Right ventricle myocardium superior (tissue), 1 donor: ENCODE measurements at places on chromosomes 16 and 17.

GRCh38 chr17:65049085-65049756 lies 7.3 kb downstream of the GNA13 start:
- DNase-seq = no peak

DNA sequence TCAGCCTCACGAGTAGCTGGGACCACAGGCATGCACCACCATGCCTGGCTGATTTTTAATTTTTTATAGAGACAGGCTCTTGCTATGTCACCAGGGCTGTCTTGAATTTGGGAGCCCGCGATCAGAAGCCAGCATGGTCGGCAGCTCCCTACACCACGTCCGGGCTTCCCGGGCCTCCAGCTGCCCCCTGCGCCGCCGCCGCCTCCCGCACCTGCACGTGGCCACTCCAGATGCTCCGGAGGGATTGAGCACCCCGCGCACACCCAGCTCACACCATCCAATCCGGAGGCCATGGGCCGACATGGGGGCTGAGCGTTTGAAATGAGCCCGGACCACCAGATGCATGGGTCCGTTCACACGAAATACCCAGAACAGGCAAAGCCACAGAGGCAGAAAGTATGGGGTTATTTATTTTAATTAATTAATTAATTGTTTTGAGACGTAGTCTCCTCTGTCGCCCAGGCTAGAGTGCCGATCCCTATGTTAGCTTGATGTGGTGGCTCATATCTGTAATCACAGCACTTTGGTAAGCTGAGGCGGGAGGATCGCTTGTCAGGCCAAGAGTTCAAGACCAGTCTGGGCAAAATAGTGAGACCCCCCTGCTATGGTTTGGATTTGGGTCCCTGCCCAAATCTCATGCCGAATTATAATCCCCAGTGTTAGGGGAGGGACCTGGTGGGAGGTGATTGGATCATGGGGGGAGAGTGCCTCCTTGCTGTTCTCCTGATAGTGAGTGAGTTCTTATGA lies 17.1 kb upstream of the PDXDC1 start:
- no peak for DNase-seq

GRCh38 chr16:76157629-76158028 lies 119.6 kb upstream of the CNTNAP4 start:
- no peak for DNase-seq

GRCh38 chr16:29256501-29256981 lies 150.0 kb downstream of the NPIPB11 start:
- no peak for DNase-seq

DNA sequence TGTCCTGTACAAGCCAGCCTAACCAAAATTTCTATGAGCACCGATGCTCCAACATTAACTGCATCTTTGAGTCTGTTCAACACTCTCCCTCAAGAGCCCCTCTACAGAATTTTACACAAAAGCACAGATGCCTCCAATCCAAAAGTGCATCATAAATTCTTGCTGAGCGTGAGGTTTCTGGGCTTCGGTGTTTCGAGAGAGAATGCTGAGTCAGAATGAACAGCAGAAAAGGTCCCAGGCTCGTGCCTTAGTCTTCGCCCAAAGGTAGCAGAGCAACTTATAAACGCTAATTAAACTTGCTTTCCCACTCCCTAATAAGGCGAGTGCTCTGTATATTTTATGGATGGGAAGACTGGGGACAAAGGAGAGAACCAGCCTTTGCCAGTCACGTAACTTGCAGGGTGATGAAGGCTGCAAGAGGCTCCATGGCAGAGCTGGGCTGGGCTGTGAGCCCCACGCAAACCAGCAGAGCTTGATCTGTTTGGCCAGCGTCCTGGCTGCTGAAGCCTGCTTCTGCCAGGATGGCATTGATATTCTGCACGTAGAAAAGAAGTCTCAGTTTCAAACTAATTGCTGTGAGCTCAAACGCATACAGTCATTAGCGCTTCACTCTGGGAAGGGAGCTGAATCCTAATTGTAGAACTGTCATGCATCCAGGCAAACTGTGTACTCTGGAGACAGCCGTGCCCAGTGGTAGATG lies 138.5 kb downstream of the DNAH9 start:
- no peak for DNase-seq

DNA sequence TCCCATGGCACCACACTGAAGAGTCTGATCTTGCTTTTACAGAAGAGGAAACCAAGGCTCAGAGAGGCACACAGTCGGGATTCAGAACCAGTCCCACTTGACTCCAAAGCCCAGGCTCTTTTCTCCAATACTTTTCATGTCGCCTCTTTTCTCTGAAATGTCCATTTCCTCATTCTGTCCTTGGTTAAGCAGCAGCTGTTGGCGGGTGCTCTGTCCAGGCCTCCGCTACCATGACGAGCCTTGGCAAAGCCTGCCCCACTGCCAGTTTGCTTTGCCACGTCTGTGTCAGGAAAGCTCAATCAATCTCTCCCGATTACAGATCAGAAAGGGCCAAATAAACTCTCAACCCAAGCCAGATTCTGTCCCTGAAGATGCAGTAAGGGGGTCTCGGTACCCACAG lies 9.1 kb upstream of the CEP295NL start:
- no peak for DNase-seq

GRCh38 chr16:54510685-54511221 lies 224.2 kb upstream of the IRX3 start:
- DNase-seq = no peak

DNA sequence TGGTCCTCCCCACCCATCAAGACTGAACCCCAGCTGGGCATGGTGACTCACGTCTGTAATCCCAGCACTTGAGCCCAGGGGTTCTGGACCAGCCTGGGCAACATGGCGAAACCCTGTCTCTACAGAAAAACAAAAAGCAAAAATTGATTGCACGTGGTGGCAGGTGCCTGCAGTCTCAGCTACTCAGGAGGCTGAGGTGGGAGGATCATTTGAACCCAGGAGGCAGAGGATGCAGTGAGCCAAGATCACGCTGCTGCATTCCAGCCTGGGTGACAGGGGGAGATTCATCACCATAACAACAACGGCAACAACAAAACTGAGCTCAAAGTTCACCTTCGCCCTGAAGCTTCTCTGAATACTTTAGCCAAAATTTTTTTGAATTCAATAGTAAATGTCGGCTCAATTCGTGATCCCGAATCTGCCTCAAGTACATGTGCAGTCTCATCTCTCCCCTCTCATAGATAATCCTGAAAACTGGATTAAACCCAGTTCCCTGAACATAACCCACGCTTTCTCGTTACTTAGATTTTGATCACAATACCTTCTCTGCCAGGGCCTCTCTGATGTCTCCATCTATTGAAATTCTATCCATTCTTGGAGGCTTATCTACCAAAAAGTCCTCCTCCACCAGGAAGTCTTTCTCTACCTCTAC lies 13.5 kb upstream of the MYH10 start:
- no peak for DNase-seq

DNA sequence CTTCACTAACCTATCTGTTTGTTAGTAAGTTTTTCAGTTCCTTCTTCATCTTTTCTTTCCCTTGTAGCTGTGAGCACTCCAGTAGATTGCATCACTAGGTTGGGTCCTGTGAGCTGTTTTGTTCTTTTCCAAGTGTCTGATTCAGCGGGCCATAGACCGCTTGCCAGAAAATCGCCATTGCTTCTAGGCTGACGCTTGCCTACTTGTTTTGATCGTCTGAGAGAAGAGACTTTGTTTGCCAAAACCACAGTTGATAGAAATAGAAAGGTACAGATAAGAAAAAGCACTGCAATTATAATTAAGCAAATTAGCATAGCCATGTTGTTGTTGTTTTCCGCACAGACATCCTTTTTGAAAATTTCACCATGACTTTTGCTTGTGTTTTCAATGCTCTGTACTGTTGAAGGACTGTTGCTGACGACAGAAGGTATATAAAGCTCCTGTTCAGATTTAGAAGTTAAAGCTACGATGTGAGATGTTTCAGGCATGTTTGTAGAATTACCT lies 3.1 kb downstream of the EVI2A start:
- DNase-seq = peak; percentile 65

DNA sequence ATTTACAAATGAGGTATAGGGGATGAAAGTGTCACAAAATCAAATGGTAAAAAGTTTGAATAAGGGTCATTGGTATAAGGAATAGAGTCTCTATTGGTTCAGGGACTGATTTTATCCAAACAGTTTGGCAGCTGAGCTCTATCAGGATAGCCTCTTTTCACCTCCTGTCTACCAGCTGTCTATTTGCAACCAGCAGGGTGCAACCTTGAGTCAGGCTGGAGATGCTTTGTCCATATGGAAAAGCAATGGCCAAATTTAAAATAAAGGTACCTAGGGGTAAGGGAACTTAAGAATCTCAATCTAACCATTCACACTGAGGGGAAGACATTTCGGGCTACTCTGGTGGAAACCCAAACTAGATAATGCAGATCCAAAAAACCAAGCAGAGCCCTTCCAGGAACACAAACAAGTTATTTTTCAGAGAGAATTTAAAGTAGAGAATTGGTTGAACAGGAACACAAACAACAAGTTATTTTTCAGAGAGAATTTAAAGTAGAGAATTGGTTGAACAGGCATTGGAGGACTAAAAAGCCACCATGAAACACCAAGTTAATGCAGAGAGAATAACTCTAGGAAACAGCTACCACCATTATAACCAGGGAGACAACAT lies 12.6 kb upstream of the CA10 start:
- DNase-seq = no peak

DNA sequence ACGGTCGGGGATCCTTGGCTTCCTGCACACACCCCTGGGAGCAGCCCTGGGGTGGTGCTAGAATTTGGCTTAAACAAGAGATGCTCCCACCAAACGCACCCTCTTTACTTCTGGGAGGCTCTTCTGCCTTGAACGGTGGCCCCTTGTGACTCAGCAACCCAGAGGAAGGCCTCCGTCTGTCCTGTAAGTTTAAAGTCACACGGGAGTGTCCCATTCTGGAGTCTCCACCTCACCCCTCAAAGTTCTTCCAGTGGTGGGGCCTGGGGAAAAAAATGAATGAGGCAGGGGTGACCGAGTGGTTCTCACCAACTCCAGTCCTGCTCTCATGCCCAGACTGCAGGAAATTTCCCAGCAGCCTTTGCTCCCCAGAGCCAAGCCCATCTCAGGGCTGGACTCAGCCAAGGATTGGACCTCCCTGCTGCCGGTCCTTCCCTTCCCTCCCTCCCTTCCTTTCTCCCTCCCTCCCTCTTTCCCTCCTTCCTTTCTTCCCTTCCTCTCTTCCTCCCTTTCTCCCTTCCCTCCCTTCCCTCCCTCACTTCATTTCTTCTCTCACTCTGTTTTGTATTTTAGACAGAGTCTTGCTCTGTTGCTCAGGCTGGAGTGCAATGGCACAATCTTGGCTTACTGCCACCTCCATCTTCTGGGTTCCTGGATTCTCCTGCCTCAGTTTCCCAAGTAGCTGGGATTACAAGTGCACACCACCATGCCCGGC lies 11.4 kb downstream of the ITGAD start:
- DNase-seq = no peak

DNA sequence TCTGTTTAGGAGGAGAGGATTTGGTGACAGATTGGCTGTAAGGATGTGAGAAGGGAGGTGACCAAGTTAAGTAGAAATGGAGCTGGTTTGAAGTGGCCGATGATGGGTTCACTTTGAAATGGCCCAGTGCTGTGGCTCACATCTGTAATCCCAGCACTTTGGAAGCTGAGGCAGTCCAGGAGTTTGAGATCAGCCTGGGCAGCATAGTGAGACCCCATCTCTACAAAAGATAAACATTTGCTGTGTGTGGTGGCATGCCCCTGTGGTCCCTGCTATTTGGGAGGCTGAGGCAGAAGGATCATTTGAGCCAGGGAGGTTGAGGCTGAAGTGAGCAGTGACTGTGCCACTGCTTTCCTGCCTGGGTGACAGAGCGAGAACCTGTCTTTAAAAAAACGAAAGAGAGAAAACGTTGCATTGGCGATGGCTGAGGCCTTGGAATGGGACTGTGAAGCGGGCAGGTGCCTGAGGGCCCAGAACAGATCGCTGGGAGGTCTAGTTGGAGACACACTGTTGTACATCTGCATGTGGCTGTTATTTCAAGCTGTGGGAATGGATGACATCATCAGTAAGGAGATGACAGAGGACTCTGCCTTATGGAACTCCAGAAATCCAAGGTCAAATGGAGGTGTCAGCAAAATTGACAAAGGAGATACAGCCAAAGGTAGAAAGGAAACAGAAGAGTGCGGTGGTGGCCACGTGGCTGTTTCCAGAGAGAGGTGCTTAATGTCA lies 5.5 kb downstream of the COG1 start:
- no peak for DNase-seq

GRCh38 chr17:81866440-81867169 lies 4.5 kb downstream of the ARHGDIA start:
- no peak for DNase-seq

DNA sequence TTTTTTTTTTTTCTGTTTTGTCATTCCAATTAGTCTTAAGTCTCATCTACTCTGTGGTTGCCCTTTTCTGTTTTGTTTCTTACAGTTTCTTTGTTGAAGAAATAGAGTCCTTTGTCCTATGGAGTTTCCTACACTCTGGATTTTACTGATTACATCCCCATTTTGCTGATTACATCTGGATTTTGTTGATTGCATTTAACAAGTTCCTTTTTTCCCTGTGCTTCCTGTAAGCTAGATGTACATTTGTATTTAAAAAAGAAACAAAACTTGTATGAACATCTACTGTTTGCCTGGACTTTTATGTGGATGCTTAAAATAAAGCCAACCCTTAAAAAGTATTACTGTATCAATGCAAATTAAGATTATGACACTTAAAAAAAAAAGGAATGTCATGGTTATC lies 147.6 kb downstream of the CHD9 start:
- DNase-seq = no peak
